ENCODE measurements at places on chromosomes 2 and 18.

GRCh38 chr2:9091811-9092210 is 88.3 kb upstream of the MBOAT2 start:
- DNase-seq, result no peak

DNA sequence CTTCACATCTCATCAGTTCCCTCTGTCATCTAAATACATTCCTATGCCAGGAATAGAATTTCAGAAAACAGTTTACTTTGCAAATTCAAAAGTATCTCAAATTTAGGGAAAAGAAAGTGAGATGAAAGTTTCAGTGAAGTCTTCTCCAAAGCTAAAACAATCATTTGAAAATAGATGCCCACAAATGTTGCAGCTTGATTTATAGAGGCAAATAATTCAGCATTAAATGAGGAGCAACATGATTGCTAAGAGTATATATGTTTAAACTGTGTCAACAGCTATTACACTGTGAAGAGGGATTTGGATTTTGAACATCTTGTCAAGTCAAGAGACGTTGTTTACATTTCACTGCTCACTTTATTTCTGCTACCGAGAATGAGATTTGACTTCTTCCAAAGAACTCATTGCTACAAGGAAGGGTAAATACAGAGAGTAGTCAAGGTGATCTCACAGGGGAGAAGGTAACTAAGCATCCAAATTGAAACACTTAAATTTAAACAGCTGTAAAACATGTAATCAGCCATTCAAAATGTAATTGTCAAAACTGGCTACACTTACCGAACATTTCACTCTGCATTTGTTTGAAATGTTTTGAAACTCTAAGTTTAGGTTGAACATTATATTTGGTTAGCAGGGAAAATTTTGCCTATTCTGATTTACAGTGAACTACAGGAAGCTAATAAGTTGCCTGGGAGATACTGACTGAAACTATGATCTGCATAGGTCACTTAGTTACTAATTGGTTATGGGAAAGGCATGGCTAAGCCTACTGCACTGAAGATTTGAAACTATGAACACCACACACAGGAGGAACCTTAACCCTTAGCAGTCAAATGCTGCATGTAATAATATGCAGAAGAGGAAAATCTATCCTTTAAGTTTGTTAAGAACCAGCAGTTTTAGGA is 33.2 kb upstream of the GALNT3 start:
- no peak for DNase-seq

GRCh38 chr2:85704800-85705679 is 10.9 kb downstream of the GNLY start:
- DNase-seq, result no peak

DNA sequence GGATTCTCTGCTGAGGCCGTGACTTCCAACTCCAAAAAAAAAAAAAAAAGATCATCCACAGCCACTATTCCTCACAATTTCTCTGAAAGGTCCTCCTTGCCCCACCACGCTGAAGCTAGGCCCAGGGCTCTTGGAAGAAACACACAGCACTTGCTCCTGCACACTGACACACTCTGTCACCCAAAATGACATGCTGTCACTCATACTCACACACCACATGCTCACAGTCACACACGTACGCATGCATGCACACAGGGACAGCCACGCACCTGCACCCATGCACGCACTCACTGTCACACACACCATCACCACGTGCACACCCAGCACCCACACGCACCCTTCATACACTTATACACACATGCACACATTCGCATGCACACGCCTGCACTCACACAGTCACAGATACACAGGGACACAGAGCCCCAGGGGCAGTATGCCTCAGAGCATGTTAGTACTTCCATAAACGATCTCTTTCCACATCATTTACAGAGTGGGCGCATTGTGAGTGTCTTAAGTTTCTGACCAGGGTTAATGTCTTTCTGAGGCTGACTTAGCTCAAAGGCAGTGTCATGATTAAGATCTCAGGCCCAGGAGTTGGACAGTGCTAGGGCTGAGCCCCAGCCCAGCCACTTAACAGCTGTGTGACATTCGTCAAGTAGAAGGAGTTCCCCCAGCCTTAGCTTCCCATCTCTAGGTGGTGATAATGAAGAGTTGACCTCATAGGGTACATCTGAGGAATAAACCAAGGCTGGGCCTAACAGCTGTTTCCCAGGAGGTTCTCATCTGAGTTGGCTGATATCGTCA is 93.4 kb downstream of the GLI2 start:
- DNase-seq, result no peak

DNA sequence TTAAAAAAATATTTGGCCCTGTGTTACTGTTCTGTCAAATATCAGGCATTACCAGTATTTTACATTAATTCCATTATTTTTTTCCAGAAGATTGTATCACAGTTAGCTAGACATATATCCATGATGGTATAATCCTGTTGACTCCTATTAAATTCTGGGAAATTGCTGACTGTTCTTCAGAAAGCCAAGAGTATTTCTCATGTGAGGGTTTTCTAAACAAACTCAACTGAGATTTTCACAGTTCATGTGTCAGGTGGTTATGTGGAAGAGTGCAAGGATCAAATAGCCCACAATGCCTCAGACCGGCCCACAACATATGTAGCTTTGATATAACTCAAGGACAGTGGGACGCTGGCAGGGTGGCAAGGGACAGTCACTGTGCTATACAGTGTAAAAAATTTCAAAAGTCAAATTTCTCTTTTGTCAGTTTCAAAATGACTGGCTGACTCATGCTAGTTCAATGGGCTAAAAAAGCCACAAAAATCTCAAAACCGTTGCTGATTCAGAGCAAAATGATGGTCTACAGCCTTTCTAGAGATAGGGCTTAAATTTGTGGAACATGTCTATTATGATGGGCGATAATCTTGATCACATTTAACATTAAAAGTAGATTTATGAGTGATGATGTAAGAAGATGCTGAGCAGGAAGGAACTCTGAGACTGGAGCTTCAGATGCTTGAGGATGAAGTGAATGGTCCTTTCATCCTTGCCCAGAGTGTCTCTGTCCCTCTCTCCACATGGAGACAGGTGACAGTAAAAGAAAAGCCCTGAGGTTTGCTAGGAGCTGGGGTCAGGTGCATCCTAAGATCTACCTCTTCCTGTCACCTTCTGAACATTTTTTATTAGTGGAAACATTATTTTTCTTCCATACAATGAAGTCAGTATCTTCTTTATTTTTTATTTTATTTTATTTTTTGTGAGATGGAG is 175.8 kb upstream of the PIEZO2 start:
- no peak for DNase-seq

DNA sequence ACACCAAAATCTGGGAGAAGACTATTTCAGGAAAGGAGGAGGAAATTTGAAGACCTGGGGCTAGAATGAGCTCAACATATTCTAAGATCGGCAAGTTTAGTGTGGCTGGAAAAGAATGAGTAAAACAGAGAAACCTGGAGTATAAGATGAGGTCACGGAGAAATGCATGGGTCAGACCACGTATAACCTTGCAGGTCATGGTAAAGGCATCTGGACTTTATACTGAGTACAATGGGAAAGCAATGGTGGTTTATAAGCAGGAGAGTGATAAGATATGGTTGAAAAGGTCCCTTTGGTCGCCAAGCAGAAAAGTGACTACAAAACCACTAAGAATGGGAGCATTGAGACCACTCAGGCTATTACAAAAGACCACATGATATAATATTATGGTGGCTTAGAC is 91.2 kb upstream of the CDKL4 start:
- DNase-seq, result no peak

DNA sequence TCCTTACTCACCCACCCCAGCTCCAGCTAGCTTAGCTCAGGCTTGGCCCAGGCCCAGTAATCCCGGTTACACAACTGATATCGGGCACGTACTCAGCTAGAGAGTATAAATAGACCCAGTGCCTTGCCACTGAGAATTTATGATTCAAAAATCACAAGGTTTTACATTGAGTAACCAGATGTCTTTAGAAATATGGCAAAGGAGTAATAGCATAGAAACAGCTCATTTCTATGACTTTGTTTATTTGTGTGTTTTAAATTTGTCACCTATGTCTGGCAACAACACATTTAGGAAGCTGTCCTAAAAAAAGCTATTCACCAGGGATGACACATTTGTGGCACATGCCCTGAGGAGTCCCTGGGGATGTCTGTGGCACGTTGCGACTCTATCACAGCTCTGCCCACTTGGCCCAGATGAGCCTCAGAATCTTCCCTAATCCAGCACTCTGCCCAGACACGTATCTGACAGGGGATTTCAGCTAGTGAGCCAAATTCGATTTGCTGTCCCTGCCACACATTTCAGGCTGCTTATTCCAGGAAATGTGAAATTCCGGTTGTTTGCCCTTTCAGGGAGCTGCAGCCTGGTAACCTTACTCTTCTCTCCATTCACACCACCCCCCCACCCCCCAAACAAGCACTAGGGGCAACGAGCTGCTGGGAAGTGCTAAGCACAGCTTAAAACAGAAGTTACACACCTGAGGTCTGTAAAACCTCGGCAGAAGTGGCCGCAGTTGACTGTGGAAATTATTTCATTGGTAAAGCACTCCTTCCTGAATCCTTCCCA is 85.4 kb upstream of the ZCCHC2 start:
- no peak for DNase-seq

DNA sequence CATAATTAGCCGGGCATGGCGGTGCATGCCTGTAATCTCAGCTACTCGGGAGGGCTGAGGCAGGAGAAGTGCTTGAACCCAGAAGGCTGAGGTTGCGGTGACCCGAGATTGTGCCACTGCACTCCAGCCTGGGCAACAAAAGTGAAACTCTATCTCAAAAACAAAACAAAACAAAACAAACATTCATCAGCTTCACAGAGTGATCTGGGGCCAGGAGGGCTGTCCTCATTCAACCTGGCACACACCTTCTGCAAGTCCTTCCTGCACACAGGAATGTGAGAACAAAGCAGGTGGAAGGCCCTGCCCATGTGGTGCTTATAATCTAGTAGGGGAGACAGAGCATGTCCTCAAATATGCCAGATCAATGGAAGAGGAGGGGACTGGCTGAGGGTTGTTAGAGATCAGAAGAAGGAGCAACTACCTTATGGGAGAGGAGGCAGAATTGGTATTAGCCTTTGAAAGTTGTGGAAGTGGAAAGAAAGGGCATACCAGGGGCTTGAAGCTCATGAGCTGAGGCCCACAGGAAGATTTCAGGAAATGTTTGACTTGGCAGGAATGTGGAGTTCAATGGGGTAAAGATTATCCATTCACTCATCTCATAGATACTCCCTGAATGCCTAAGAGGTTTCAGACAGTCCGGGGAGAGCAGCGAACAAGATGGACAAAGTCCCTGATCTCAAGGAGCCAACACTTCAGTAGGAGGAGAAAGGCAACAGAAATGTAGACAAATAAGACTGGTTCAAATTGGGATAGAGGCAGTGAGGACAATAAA is 155.3 kb upstream of the SIX3 start:
- no peak for DNase-seq

DNA sequence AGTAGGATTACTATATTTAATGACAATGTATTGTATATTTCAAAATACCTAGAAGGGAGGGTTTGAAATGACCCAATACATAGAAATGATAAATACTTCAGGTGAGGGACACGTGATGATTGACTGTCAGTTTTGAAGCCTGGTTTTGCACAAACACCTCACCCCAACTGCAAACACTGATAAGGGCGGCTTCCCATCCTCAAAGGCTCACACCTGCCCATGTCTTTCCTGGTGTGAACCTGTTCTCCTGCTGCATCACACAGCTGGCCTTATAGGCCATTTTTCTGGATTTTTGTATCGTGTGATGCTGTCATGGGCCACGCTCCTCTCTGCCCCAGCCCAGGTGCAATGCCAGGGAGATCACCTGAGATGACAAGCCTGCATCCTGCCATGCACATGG is 166.5 kb upstream of the NCK2 start:
- no peak for DNase-seq

Measured in iPS DF 19.7 (cell line).